ENCODE measurements at places on chromosomes 6 and 20.

- DNase-seq: no peak
Measured at GRCh38 chr6:134094441-134094840, 42.0 kb upstream of the SLC2A12 start.

- DNase-seq: peak; percentile 40
Measured at GRCh38 chr6:89145091-89145955, 532 bp upstream of the PM20D2 start.

DNA sequence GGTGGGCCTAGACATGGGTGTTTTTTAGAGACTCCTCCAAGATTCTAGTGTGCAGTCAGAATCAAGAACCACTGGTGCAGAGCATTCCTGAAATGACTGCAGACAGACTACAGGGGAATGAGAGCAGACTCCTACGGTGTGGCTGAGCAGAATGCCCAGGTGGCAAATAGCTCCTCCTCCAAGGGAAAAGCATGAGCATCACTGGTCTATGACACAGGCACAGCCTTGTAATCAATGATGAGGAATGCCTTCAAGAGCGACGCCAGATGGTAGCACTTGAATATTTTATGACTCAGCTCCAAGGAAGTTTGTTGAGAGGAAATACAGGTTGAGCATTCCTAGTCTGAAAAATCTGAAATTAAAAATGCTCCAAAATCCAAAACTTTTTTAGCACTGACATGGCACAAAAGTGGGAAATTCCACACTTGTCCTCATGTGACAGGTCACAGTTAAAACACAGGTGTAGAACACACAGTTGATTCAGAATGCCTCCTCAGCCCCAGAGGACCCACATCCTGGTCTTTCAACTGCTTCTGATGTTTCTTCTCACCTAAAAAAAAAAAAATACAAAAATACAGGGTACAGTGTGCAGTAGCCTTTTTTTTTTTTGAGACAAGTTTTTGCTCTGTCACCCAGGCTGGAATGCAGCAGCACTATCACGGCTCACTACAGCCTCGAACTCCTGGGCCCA lies 10.6 kb upstream of the FAM8A1 start:
- no peak for DNase-seq

- peak; percentile 58 for DNase-seq
Measured at GRCh38 chr6:37083243-37084138, 78.0 kb downstream of the FGD2 start.

DNA sequence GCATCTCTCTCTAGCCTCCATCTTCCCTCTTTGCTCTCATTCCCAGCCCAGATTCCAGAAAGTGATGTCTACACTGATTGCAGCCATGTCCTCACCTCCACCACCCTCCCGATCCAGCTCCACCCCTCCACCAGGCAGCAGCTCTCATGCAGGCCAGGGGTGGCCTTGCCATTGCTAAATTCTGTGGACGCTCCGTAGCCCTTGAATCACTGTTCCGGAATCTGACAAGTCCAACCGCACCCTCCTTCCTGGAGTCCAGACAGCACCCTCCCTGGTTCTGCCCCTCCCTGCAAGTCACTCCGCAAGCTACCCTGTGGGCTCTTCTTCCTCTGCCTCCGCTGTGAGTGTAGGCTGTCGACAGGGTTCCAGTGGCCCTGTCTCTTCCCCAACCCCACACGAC lies 26.2 kb downstream of the TNXB start:
- DNase-seq: no peak

DNA sequence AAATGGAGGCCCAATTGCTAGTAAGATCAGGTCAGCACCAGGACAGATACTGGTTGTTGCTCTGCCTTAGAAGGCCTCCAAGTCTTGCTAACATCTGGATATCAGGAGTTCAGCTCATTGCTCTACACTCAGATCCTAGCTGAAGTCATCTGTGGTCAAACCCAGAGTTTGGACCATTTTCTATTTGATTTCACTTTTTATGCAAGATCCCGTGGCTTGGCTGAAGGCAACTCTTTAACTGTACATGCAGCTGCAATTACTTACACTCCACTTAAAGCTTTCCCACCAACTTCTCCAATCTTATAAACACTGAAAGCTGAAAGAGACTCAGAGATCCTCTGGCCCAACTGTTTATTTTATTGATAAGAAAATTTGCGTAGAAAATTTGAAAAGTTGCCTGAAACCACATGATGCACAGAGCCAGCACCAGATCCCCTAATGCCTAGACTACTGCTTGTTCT lies 2.7 kb downstream of the SLC17A2 start:
- no peak for DNase-seq

DNA sequence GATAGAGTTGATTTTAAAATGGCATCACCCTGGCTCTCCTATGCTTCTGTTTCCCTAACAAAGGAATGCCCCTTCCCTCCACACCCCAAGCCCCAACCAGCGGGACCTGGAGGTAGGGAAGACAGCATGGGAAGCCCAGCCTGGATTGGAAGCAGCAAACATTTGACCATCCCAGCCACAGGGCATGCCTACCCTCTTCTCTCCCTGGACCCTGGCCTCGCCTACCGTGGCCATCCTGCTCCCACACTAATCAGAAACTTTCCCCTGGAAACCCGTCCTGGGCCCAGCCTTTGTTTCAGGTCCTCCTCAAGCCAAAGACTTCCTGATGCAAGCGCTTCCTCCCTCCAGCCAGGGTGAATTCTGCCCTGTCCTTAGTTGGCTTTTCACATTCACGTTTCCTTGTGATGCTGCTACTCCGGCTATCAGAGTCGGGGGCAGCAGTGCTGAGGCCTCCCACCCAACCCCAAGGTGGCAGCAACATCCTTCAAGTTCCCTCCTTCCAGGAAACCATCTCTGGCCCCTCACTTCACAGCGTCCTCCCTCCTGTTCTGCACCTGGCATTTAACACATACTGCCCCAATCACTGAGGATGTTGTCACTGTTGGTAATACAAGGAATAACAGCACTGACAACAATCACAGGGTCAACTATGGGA lies 18.2 kb upstream of the ANGPT4 start:
- no peak for DNase-seq

- no peak for DNase-seq
Measured at GRCh38 chr20:63691711-63692435, 4.6 kb upstream of the TNFRSF6B start.

GRCh38 chr20:53763707-53764414 lies 170.2 kb upstream of the ZNF217 start:
- DNase-seq: peak; percentile 8

GRCh38 chr20:62347445-62347844 lies 19.7 kb downstream of the LAMA5 start:
- no peak for DNase-seq

- DNase-seq: no peak
Measured at GRCh38 chr6:80547827-80548226, 441.4 kb downstream of the BCKDHB start.

GRCh38 chr20:34458631-34459030 lies 57.6 kb upstream of the DYNLRB1 start:
- DNase-seq: no peak

GRCh38 chr6:47252633-47253032 lies 57.1 kb downstream of the TNFRSF21 start:
- no peak for DNase-seq

GRCh38 chr20:4740774-4741431 lies 19.2 kb downstream of the PRND start:
- no peak for DNase-seq

DNA sequence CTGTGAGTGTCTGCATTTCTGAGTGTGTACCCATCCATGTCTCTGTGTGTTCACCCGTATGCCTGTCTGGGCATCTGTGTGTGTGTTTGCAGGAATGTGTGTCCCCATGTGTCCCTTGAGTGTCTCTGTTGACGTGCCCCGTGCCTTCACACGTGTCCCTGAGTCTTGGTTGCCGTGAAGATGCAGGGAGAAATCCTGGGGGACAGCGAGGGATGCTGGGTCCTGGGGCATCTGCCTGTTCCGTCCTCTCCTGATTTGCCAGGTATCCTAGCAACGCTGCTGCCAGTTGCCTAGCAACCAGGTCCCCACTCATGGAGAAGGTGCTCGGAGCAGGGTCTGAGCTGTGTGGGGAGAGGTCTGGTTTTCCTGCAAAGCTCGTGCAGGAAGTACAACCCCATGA lies 6.0 kb upstream of the LKAAEAR1 start:
- DNase-seq: no peak

DNA sequence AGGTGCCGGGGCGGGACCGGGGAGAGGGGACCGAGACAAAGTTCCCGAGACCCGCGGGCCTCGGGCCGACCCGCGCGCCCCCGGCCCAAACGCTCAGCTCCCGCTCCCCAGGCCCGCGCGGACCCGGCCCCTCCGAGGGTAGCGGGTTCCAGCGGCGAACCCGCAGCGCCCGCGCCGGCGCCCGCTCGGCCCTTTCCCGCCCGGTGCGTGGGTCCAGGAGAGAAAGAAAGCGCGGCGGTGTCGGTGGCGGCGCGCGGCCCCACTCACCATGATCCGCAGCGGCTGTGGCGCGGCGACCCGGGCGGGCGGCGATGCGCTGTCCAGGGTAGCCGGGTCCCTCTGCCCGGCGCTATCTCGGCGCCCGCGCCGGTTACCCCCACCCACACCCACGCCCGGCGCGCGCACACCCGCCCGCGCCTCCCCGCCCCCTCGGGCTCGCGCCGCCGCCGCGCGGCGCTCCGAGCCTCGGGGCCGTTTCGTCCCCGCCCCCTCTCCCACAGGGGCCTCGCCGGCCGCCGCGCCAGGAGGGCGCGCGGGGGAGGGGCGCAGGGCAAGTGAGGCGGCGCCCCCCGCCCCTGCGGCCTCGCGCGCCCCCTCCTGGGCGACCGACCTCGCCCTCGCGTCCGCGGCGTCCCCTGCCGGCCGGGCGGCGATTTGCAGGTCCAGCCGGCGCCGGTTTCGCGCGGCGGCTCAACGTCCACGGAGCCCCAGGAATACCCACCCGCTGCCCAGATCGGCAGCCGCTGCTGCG lies at the start of gene ELOVL2:
Gene ELOVL2 (minus strand): TSS at position 345 of the 751 bp plus-strand sequence. CDS start 75 bp downstream, at position 270.
- DNase-seq: no peak

DNA sequence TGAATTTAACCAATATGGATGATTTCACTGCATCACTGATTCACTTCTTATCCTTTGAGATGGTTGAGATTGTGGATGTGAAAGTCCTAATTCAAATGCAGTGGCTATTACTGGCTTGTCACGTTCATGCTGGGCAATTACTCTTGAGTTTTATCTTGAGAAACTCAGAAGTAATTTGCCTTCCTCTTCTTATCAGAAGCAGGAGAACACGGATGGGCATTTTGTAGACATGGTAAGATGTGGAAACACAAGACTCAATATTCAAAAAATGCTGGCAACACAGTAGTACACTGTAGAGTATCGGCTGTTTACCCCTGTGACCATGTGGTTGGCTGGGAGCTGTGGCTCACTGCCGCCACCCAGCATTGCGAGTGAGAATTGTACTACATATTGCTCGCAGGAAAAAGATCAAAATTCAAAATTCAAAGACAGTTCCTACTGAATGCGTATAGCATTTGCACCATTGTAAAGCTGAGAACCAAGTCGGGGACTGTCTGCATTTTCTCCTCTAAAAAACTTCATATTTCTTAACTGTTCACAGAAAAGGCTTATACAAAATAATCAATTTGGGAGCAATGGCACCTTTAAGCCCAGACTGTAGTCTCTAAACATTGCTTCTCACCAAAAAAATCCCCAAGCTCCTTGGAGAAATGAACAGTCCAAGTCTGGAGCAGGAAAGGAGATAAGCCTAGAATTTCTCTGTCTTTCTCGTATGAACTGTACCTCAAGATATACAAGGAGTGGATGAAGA lies 61.9 kb upstream of the ELOVL5 start:
- DNase-seq: peak; percentile 58

GRCh38 chr6:157266274-157267101 lies 56.8 kb downstream of the TMEM242 start:
- DNase-seq: no peak

DNA sequence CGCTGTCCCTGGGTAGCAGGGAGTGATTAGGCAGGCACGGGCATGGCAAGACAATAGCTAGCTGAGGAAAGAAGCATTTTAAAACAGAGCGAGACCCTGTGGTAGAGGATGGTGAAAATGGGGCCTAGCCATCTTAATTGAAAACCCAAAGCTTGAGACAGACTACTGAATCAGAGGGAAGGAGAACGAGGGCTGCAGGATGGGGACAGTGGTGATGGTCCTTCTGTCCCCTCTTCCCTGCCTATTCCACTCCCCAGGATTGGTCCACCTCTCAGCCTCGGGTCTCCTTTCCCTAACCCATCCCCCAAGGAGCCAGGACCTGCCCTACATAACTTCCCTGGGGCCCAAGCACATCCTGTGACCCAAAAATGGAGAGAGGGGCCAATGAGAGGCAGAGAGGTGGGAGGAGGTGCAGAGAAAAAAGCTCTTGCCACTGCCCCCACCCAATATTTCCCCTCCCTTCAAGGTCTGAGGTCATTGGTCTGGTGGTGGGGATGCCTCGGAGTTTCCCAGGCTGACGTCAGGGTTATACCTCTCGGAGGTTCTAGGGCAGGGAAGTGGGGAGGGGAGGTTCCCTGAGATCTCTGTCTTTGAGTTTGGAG lies 884 bp upstream of the CUTA start:
- DNase-seq: no peak

DNA sequence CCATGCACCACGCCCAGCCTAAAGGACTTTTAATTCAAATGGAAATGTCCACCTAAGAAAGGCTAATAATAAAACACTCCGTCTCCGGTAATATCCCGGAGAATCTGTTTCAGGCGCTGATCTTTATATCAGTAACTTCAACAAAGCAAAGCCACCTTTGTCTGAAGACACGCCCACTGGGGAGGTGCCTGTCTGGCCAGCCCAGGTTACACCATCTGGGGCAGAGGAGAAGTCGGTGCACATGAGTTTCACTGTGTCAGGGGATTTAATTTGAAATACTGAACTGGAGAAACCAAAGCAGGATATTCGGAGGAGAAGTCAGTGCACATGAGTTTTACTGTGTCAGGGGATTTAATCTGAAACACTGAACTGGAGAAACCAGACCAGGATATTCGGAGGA lies 9.4 kb downstream of the SERPINB6 start:
- DNase-seq: no peak

DNA sequence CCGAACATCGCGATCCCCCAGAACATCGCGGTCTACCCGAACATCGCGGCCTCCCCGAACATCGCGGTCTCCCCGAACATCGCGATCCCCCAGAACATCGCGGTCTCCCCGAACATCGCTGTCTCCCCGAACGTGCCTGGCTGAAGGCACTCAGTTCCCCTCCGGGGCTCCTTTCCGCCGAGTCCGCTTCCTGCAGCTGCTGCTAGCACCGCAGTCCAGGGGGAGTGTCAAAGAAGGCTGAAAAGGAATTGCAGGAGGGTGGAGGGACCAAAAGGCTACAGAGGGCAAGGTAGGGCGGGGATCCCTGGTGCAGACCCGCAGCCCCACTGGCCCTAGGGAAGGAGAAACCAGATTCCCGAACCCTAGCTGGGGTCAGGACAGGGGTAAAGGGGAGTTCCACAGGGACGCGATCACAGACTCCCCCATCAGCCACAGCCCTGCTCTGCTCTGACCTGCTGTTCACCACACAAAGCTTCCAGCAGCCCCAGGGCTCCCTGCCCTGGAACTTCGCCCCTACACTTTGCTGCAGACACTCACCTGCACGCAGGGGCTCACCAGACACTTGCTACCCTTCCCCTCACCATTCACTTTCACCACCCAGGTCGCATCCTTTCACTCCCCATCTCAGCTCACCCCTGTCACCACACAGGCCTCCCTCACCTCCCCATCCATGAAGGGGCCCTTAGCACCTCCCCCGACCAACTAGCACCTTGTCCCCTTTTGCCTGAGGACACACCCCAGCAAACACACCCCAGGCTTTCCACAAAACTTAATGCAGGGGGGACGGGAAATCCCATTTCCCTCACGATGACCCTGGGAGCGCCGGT lies 1.7 kb downstream of the ULBP1 start:
- no peak for DNase-seq

All from globus pallidus (tissue), 1 donor.